ENCODE measurements at places on chromosomes 11 and 22. TPM values are rescaled to one million over a fixed set of nuclear protein-coding genes. Genes with fewer than 3 reads are reported as not detected.
A peak's percentile ranks its signal among the peaks of the same experiment; 100 is the strongest.

- peak overlapping the region; percentile 18 for H3K4me3 ChIP-seq
- no peaks in the 10 kb centered on the region for H3K27me3 ChIP-seq
- no peak for DNase-seq
- H3K27ac ChIP-seq = no peak overlapping the region
- H3K36me3 ChIP-seq = no peaks in the 10 kb centered on the region
Observed at GRCh38 chr11:61587541-61587941, 6.7 kb upstream of the SYT7 start.

GRCh38 chr11:8826139-8826786, 84.7 kb upstream of the AKIP1 start:
- H3K27ac ChIP-seq = no peak overlapping the region
- H3K36me3 ChIP-seq = no peaks in the 10 kb centered on the region
- H3K27me3 ChIP-seq = no peaks in the 10 kb centered on the region
- H3K4me1 ChIP-seq = no peaks in the 10 kb centered on the region

GRCh38 chr11:69438286-69438920, 43.1 kb upstream of the LINC01488 start:
- H3K4me3 ChIP-seq = no peak overlapping the region
- H3K36me3 ChIP-seq = no peaks in the 10 kb centered on the region
- peak; percentile 62 for DNase-seq
- H3K27ac ChIP-seq = no peak overlapping the region
- H3K4me1 ChIP-seq = no peaks in the 10 kb centered on the region

JHY gene
- 7.1 TPM for total RNA-seq

UCP3 gene
- 2.6 TPM for total RNA-seq

HEPN1 gene
- total RNA-seq = 0.51 TPM

DNA sequence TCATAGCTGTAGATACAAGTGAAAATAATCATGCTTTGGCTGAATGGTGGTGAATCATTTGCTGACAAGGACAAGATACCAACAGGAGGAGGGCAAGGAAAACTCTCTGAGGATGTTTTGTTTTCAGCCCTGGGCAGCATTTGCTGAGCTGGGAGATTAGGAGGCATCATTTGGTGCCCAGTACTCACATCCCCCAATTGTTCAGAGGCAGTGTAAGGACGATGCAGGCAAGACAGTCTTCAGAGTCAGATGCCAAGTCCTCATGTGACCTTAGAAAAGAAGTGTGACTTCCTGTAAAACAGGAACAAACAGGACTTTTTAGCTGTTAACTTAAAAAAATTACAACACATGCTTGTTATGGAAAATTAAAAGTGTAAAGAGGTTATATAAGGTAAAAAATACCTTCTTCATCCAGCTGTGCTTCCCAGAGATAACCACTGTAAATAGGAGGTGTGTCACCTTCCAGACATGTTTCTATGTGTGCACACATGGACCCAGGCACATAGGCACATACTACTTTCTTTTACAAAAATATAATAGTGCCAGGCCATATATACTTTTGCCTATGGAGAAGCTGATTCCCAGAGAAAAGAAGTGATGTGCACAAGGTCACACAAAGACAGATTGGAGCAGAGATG, 18.0 kb downstream of the CNTF start:
- no peaks in the 10 kb centered on the region for H3K27me3 ChIP-seq
- no peaks in the 10 kb centered on the region for H3K4me1 ChIP-seq
- DNase-seq = no peak
- no peak overlapping the region for H3K27ac ChIP-seq

GRCh38 chr11:108398439-108398838, 68.9 kb downstream of the C11orf65 start:
- no peak overlapping the region for H3K4me3 ChIP-seq
- no peaks in the 10 kb centered on the region for H3K4me1 ChIP-seq
- H3K36me3 ChIP-seq = no peaks in the 10 kb centered on the region
- no peaks in the 10 kb centered on the region for H3K27me3 ChIP-seq
- DNase-seq = no peak

ZDHHC13 gene
- 8.3 TPM for total RNA-seq

DNA sequence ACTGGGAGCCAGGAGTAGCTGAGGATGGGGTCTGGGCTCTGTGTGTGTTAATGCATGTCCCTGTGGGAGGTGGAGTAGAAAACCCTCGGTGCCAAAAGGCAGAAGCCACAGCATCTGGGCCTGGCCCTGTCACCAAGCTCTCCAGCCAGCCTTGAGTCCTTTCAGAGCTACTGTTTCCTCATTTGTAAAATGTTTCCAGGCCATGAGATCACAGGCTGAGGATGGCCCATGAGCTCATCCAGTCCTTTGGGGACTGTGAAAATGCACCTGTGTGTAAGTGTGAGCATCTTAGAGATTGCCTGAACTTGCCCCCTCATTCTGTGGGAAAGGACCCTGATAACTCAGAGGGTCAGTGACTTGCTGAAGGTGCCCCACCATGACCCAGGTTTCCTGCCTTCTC, 9.1 kb downstream of the ANKK1 start:
- no peaks in the 10 kb centered on the region for H3K27me3 ChIP-seq
- DNase-seq = no peak

GRCh38 chr11:2209370-2209801, 37.8 kb upstream of the TH start:
- H3K27me3 ChIP-seq = no peaks in the 10 kb centered on the region
- no peak overlapping the region for H3K27ac ChIP-seq
- DNase-seq = no peak
- no peak overlapping the region for H3K4me3 ChIP-seq

GRCh38 chr22:49234459-49234858, 593.2 kb downstream of the BRD1 start:
- no peaks in the 10 kb centered on the region for H3K27me3 ChIP-seq
- DNase-seq = no peak
- H3K4me3 ChIP-seq = no peak overlapping the region

ACTN3 gene
- total RNA-seq = not detected

GRCh38 chr22:30872285-30873041, 96.1 kb downstream of the MORC2 start:
- no peaks in the 10 kb centered on the region for H3K36me3 ChIP-seq
- H3K4me1 ChIP-seq = no peaks in the 10 kb centered on the region
- DNase-seq = peak; percentile 52
- H3K4me3 ChIP-seq = no peak overlapping the region
- no peaks in the 10 kb centered on the region for H3K27me3 ChIP-seq
- H3K27ac ChIP-seq = no peak overlapping the region

DNA sequence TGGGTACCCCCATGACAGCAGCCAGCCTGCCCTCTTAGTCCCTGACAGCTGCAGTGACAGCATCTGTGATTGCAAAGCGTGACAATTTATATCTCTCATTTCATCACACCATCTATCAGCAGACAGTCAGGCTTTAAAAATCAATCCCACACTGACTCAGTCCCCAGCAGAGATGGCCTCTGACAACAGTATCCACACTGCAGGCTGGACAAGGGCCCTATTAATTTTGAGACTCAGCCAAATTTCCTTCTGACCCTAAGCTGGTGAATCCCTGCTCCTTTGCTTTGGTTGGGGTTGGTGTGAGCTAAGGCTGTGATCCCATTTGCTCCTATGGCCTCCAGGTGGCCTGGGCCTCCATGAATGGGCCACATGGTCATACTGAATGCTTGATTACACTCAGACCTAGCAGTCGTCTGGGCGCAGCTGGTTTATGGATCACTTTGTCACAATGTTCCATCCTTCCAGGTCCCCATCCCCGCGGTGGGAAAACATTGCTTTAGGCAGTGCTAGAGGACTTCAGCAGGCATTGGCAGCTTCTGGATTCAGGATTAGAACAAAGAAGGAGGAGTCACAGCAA, 68.2 kb upstream of the B3GAT1 start:
- H3K27me3 ChIP-seq = no peaks in the 10 kb centered on the region
- no peak overlapping the region for H3K4me3 ChIP-seq
- H3K4me1 ChIP-seq = no peaks in the 10 kb centered on the region
- H3K27ac ChIP-seq = no peak overlapping the region

PRSS23 gene
- total RNA-seq = 109 TPM

DNA sequence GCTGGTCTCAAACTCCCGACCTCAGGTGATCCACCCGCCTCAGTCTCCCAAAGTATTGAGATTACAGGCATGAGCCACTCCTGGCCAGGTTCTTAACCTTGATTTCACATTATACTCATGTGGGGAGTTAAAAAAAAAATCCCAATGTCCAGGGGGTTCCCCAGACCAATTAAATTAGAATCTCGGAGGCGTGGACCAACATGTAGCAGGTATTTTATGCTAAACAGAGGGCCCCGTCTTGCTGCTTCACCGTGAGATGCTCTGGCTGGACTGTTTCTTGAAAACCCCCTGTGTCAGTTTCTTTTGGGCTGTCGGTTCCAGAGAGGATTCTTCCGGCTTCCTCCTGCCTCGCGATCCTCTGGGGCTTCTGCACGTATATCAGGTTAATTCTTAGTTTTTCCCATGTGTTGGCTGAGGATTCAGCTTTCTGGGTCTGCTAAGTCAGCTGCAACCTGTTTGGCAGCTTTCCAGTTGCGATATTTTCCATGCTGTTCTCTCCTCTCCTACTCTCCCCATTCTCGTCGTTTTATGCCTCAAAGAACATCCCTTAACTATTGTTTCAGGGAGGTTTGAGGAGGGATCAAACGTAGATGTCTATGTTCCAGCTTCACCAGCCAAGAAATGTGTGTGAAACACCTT, 50.6 kb upstream of the ACCSL start:
- H3K27me3 ChIP-seq = no peaks in the 10 kb centered on the region
- no peaks in the 10 kb centered on the region for H3K4me1 ChIP-seq
- H3K36me3 ChIP-seq = no peaks in the 10 kb centered on the region

GRCh38 chr11:121038648-121039409, 14.9 kb downstream of the TBCEL start:
- H3K4me3 ChIP-seq = no peak overlapping the region
- H3K27me3 ChIP-seq = no peaks in the 10 kb centered on the region
- no peak overlapping the region for H3K27ac ChIP-seq

GRCh38 chr11:66317723-66318599, 1.1 kb upstream of the CD248 start:
- H3K27me3 ChIP-seq = no peaks in the 10 kb centered on the region
- H3K36me3 ChIP-seq = no peaks in the 10 kb centered on the region
- no peak overlapping the region for H3K27ac ChIP-seq
- DNase-seq = peak; percentile 81
- H3K4me3 ChIP-seq = no peak overlapping the region
- no peaks in the 10 kb centered on the region for H3K4me1 ChIP-seq

NCAM1 gene
- 10.2 TPM for total RNA-seq

C11orf16 gene
- total RNA-seq = not detected

- no peak overlapping the region for H3K27ac ChIP-seq
- H3K4me1 ChIP-seq = no peaks in the 10 kb centered on the region
- no peaks in the 10 kb centered on the region for H3K27me3 ChIP-seq
- DNase-seq = peak; percentile 69
Observed at GRCh38 chr22:22810018-22810427, 77.6 kb upstream of the IGLL5 start.

GRCh38 chr11:74025467-74026166, 16.7 kb upstream of the UCP3 start:
- peaks cover 3% of the 10 kb centered on the region for H3K36me3 ChIP-seq
- no peak overlapping the region for H3K27ac ChIP-seq
- H3K4me1 ChIP-seq = peaks cover 2% of the 10 kb centered on the region

- H3K4me3 ChIP-seq = no peak overlapping the region
- no peaks in the 10 kb centered on the region for H3K27me3 ChIP-seq
- H3K4me1 ChIP-seq = no peaks in the 10 kb centered on the region
- no peaks in the 10 kb centered on the region for H3K36me3 ChIP-seq
- no peak for DNase-seq
- no peak overlapping the region for H3K27ac ChIP-seq
Observed at GRCh38 chr11:126891556-126892217, 108.9 kb downstream of the KIRREL3 start.

- no peak overlapping the region for H3K4me3 ChIP-seq
- H3K27ac ChIP-seq = no peak overlapping the region
- H3K36me3 ChIP-seq = no peaks in the 10 kb centered on the region
- no peak for DNase-seq
- H3K4me1 ChIP-seq = no peaks in the 10 kb centered on the region
Observed at GRCh38 chr11:125214601-125215565, 50.3 kb downstream of the PKNOX2 start.

TRIM51 gene
- total RNA-seq = not detected

GRCh38 chr11:104370478-104370877, 206.5 kb upstream of the PDGFD start:
- no peak for DNase-seq
- H3K4me1 ChIP-seq = no peaks in the 10 kb centered on the region
- no peak overlapping the region for H3K27ac ChIP-seq
- no peak overlapping the region for H3K4me3 ChIP-seq

B3GAT1 gene
- total RNA-seq = 0.16 TPM

GRCh38 chr11:94447149-94447548, 45.9 kb upstream of the GPR83 start:
- H3K36me3 ChIP-seq = no peaks in the 10 kb centered on the region
- no peak for DNase-seq
- H3K27ac ChIP-seq = no peak overlapping the region
- H3K4me3 ChIP-seq = no peak overlapping the region

- no peaks in the 10 kb centered on the region for H3K36me3 ChIP-seq
- no peak overlapping the region for H3K4me3 ChIP-seq
- no peaks in the 10 kb centered on the region for H3K27me3 ChIP-seq
Observed at GRCh38 chr11:121887569-121887968, 228.4 kb downstream of the BLID start.

GGTLC3 gene
- total RNA-seq = not detected

DNA sequence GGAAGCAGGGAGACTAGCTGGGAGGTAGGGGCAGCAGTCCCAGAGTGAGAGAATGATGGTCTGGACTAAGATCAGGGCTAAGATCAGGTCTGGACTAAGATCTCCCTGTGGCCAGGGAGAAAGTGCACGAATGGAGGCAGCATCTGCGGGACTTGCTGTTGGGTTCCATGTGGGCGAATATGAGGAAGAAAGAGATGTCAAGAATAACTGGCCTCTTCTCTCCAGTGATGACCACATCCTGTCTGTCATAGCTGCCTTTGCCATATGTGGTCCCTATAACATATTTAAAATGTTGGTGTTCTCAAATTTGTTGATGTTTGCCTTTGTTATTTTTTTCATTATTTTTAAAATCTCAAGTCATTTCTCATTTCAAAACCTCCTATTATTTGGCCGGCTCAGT, 27.4 kb upstream of the CXCR5 start:
- no peak overlapping the region for H3K4me3 ChIP-seq
- H3K4me1 ChIP-seq = no peaks in the 10 kb centered on the region
- DNase-seq = no peak
- H3K36me3 ChIP-seq = no peaks in the 10 kb centered on the region

GRCh38 chr11:29801561-29801960, 215.3 kb downstream of the KCNA4 start:
- H3K27ac ChIP-seq = no peak overlapping the region
- no peaks in the 10 kb centered on the region for H3K4me1 ChIP-seq
- no peaks in the 10 kb centered on the region for H3K36me3 ChIP-seq

- no peak for DNase-seq
- H3K27ac ChIP-seq = no peak overlapping the region
- no peaks in the 10 kb centered on the region for H3K36me3 ChIP-seq
- H3K4me1 ChIP-seq = no peaks in the 10 kb centered on the region
- H3K4me3 ChIP-seq = no peak overlapping the region
- H3K27me3 ChIP-seq = no peaks in the 10 kb centered on the region
Observed at GRCh38 chr11:130775306-130776060, 140.8 kb downstream of the SNX19 start.

LYVE1 gene
- 165 TPM for total RNA-seq

GRCh38 chr11:46697303-46697702, 3.1 kb downstream of the ARHGAP1 start:
- H3K4me1 ChIP-seq = peaks cover 3% of the 10 kb centered on the region
- H3K27ac ChIP-seq = peak overlapping the region; percentile 62
- DNase-seq = no peak

Measured in aorta (tissue), 5 donors.